Testis (tissue), 5 donors: ENCODE measurements at places on chromosomes 13 and 19. TPM values are rescaled to one million over a fixed set of nuclear protein-coding genes. Genes with fewer than 3 reads are reported as not detected.

GRCh38 chr19:3098515-3099346 lies 4.6 kb downstream of the GNA11 start:
- H3K4me3 ChIP-seq: peak overlapping the region; percentile 6
- H3K27ac ChIP-seq: peak overlapping the region; percentile 88
- H3K36me3 ChIP-seq: no peaks in the 10 kb centered on the region
- DNase-seq: peak; percentile 59
- no peaks in the 10 kb centered on the region for H3K27me3 ChIP-seq
- peaks cover 67% of the 10 kb centered on the region for H3K4me1 ChIP-seq

DNA sequence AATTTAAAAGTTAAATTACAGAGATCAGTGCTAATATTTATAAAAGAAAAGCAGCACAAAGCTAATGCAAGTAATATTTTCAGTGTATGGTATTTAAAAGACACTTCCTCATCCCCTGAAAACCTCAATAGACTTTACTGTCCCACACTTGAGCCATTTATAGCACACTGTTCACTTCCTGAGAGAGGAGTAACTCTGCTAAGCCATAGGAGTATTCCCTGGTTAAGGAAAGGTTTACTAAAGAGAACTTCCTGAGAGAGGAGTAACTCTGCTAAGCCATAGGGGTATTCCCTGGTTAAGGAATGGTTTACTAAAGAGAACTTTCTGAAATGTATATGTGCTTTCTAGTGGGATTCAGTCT lies 159.4 kb downstream of the NHLRC3 start:
- no peak overlapping the region for H3K4me3 ChIP-seq
- H3K27me3 ChIP-seq: no peaks in the 10 kb centered on the region
- no peaks in the 10 kb centered on the region for H3K36me3 ChIP-seq

- H3K27me3 ChIP-seq: no peaks in the 10 kb centered on the region
- H3K36me3 ChIP-seq: no peaks in the 10 kb centered on the region
- H3K4me1 ChIP-seq: peaks cover 7% of the 10 kb centered on the region
- H3K27ac ChIP-seq: no peak overlapping the region
- H3K4me3 ChIP-seq: no peak overlapping the region
- DNase-seq: no peak
Observed at GRCh38 chr13:98581971-98582702, 5.2 kb upstream of the STK24 start.

- DNase-seq: no peak
- H3K4me1 ChIP-seq: peaks cover 8% of the 10 kb centered on the region
- no peaks in the 10 kb centered on the region for H3K27me3 ChIP-seq
- no peak overlapping the region for H3K4me3 ChIP-seq
Observed at GRCh38 chr19:42480335-42481095, 37.8 kb upstream of the CXCL17 start.

GRCh38 chr13:109790942-109791605 lies 4.7 kb upstream of the IRS2 start:
- peak; percentile 46 for DNase-seq
- H3K36me3 ChIP-seq: no peaks in the 10 kb centered on the region
- H3K4me3 ChIP-seq: no peak overlapping the region
- peaks cover 3% of the 10 kb centered on the region for H3K4me1 ChIP-seq

DNA sequence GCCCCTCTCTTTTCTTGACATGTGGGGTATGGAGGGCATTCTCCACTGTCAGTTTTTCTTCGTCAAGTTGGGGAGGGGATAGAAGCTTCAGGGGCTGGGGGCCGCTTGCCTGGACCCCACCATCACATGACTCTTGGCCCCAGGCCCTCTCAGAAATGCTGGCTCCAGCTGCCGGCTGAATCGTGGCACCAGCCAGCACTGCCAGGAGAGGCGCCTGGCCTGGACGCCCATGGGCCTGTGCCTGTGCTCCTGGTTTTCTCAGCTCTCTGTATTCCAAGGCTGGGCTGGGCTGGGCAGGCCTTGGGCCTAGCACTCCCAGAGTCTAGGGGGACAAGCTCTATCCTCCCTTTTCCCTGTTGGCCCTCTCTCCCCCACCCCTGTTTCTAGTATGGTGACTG lies 38.6 kb downstream of the LYL1 start:
- DNase-seq: no peak
- no peaks in the 10 kb centered on the region for H3K36me3 ChIP-seq
- H3K4me3 ChIP-seq: no peak overlapping the region
- H3K4me1 ChIP-seq: peaks cover 80% of the 10 kb centered on the region
- H3K27me3 ChIP-seq: no peaks in the 10 kb centered on the region
- H3K27ac ChIP-seq: no peak overlapping the region

GRCh38 chr13:70534466-70534865 lies 426.2 kb upstream of the KLHL1 start:
- no peaks in the 10 kb centered on the region for H3K36me3 ChIP-seq
- H3K27me3 ChIP-seq: no peaks in the 10 kb centered on the region
- H3K4me1 ChIP-seq: no peaks in the 10 kb centered on the region
- no peak overlapping the region for H3K27ac ChIP-seq
- H3K4me3 ChIP-seq: no peak overlapping the region
- no peak for DNase-seq

DNA sequence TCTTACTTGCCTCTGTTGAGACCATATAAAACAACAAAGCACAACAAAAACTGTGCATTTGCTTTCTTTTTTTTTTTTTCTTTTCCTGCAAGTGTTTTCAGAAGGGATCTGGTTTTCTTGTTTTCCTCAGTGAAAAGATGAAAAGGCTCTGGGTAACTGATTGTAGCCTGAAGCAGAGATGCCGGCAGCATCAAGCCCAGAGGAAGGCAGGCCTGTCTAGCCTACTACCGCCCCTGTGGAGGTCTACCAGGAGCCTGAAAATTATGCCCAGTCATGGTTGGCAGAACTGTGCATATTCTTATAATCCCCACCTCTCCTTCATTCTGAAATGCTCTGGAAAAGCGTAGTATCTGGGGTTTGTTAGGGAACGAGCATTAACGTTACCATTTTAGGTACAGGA lies 32.6 kb upstream of the MEDAG start:
- H3K4me1 ChIP-seq: peaks cover 14% of the 10 kb centered on the region
- H3K36me3 ChIP-seq: no peaks in the 10 kb centered on the region
- H3K27me3 ChIP-seq: no peaks in the 10 kb centered on the region
- H3K27ac ChIP-seq: no peak overlapping the region
- DNase-seq: no peak

DNA sequence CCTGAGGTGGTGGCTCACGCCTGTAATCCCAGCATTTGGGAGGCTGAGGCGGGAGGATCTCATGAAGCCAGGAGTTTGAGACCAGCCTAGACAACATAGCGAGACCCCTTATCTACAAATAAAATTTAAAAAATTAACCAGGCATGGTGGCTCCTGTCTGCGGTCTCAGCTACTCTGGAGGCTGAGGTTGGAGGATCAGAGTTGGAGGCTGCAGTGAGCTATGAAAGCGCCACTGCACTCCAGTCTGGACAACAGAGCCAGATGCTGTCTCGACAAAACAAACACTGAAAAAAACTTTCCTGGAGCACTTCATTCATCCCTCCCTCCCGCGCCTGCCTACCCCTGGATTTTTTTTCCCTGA lies 665 bp upstream of the ATG4D start:
- peaks cover 10% of the 10 kb centered on the region for H3K4me1 ChIP-seq
- no peak overlapping the region for H3K27ac ChIP-seq
- no peak for DNase-seq
- peak overlapping the region; percentile 91 for H3K4me3 ChIP-seq
- no peaks in the 10 kb centered on the region for H3K36me3 ChIP-seq
- H3K27me3 ChIP-seq: no peaks in the 10 kb centered on the region

DNA sequence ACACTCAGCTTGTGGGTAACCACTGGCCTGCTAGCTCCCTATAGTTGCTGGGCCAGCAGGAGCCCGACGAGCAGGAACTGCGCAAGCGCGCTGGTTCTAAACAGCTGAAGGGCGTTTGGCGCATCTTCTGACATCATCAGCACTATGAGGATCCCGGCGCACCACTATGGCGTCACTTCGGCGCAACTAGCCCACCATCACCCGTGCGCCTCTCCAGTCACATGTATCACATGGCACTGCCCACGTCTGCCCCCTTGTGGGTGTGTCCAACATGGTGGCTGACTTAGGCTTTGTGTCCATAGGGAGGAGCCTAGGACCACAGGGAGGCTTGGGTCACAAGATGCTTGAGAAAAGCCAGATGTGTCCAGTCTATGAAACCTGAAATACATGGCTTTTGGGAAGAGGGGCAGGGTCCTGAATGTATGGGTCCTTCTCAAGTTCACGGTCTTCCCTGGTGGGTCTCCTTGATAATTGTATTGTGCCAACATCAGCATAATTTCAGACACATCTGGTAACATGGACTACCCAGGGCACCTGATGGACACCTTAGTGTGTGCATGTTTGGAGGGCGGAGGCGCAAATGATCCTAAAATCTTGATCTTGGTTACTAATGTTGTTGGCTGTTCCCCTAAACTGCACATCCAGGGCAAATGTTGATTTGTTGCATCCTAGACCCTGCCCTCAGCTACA lies 18.0 kb downstream of the KLK4 start:
- H3K27ac ChIP-seq: no peak overlapping the region
- H3K27me3 ChIP-seq: no peaks in the 10 kb centered on the region
- no peak overlapping the region for H3K4me3 ChIP-seq
- peak; percentile 85 for DNase-seq

GRCh38 chr13:32390048-32390447 lies 37.9 kb downstream of the N4BP2L1 start:
- no peak overlapping the region for H3K27ac ChIP-seq
- no peaks in the 10 kb centered on the region for H3K4me1 ChIP-seq
- no peaks in the 10 kb centered on the region for H3K36me3 ChIP-seq
- H3K27me3 ChIP-seq: no peaks in the 10 kb centered on the region
- no peak overlapping the region for H3K4me3 ChIP-seq

GRCh38 chr13:64993514-64994164 lies 2236.5 kb downstream of the PCDH9 start:
- no peaks in the 10 kb centered on the region for H3K4me1 ChIP-seq
- no peak for DNase-seq
- no peaks in the 10 kb centered on the region for H3K36me3 ChIP-seq
- H3K27me3 ChIP-seq: no peaks in the 10 kb centered on the region
- no peak overlapping the region for H3K4me3 ChIP-seq

CRX gene
- total RNA-seq: 0.12 TPM

PLVAP gene
- 4.4 TPM for total RNA-seq

TSSK6 gene
- 722 TPM for total RNA-seq

TYK2 gene
- 113 TPM for total RNA-seq

MAP2K2 gene
- total RNA-seq: 225 TPM

ADAMTSL5 gene
- total RNA-seq: 17.9 TPM

GRIN2D gene
- 2.7 TPM for total RNA-seq

NLRP11 gene
- 3.9 TPM for total RNA-seq
